ENCODE measurements at places on chromosomes 3 and 15.

- no peak for DNase-seq
Measured at GRCh38 chr15:63044645-63045464, 2.3 kb downstream of the TPM1 start.

DNA sequence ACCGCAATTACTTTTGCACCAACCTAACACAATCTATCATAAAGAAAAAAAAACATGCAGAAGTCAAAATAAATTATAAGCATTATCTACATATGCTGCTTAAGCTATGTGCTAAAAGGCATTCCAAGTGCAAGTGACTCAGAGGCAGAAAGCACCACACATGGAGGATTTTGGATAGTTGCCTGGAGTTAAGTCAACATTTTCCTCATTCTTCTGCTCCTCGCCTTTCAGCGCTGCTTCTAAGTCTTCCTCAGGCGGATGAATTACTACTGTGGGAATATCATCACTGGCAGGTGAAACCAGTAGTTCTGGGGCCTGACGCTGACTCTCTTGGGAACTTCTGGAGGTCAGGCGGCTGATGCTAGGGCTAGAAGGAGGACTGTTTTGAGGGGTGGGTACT is 53.1 kb downstream of the SLC4A7 start:
- peak; percentile 57 for DNase-seq

GRCh38 chr15:38823263-38823662 is 258.6 kb upstream of the RASGRP1 start:
- no peak for DNase-seq

- DNase-seq: no peak
Measured at GRCh38 chr3:6860954-6861624, at the start of gene GRM7. TSS of gene GRM7 (plus strand) at chr3:6861115.

- DNase-seq: no peak
Measured at GRCh38 chr3:127113571-127113891, 79.4 kb upstream of the PRR23E start.

DNA sequence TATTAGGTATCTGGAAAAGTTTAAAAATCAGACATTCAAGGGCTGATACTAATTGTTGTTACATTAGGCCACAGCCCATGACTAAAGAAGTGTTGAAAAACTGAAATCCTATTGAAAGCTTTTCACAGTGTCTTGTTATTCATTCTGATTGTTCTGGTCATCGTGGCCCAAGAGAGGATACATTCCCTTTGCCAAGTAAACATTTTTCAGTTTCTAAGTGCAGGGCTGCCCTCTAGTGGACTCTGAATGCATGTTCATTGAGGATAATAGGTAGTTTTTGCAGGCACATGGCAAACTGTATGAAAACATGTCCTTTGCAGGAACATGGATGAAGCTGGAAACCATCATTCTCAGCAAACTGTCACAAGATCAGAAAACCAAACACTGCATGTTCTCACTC is 181.1 kb downstream of the MYRIP start:
- DNase-seq: no peak

Measured in forelimb muscle (tissue), 1 donor.